HAP-1 (cell line): ENCODE measurements at places on chromosomes 4 and X.

DNA sequence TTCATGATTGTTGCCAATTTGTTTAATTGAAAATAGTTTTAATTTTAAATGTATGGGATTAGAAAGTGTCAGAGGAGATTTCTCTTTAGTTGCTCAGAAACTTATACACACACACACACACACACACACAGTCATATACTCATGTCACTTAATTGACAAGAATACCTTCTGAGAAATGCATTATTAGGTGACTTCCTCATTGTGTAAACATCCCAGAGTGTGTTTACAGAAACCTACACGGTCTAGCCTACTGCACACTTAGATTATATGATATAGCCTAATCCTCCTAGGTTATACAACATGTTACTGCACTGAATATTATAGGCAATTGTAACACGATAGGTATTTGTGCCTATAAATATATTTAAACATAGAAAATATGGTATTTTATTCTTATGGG is 1327.4 kb downstream of the FSTL5 start:
- no peak for DNase-seq

- no peak for DNase-seq
These were observed 17.0 kb upstream of the STX18 start for GRCh38 chr4:4558881-4559280.

- DNase-seq, result no peak
These were observed 5.1 kb downstream of the MED28 start for GRCh38 chr4:17619416-17620105.

DNA sequence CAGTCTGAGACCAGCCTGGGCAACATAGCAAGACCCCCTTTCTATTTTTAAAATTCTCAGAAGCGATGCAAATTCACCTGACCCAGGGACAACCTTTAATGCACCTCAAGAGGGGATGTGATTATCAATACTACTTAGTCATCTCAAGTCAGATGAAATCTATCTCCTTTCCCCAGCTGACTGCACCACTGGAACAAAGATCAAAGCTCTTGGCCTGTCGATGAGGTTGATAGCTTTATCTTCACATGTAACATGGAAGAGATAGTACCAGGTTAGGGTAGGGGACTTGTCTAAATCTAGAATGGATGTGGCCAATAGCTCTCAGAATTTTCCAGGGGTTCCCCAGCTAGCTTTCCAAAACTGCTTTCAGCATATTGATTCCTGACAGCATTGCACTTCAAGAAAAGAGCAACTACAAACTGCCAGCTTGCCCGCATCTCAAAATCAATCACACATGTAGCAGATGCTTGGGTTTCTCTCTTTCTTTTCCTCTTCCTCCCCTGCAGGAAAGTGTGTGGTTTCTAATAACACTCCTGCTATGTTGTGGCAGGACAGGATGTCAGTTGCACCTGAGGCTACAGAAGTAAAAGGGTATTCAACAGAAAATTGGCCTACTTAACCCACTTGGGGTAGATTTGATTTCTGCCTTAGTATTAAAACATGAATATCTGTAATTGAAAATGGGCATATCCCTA is 12.2 kb upstream of the TMEM164 start:
- no peak for DNase-seq

DNA sequence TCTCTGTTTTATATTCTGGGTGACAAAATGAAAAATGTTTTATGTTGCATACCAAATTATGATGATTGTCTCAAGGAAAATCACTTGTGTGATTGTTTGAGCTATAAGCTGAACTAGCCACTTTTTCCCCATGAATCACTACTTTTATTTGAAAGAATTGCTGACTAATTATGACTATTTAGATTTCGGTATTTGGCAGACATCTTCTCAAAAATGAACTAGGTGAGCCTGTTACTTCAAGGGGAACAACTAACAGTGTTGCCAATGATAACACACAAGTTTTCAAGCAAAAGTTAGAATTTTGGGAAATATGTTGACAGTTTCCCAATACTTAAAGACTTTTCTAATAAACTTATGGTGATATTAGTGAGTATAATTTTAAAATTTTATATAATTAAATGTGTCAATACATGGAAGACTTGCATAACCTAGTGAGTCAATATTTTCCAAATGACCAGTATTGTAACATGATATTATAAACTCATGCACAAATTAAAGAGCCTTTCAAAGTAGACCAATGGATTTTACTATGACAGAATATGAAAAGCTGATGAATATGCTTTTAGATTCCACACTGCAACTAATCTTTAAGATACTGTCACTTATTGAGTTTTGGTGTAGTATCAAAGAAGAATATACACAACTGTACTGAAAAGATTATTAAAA is 187.7 kb upstream of the GATB start:
- no peak for DNase-seq

- no peak for DNase-seq
These were observed 157.1 kb upstream of the PGRMC2 start for GRCh38 chr4:128444544-128445302.

GRCh38 chr4:178026999-178027398 is 584.8 kb upstream of the AGA start:
- no peak for DNase-seq

GRCh38 chr4:101332424-101332823 is 14.9 kb downstream of the PPP3CA start:
- no peak for DNase-seq

DNA sequence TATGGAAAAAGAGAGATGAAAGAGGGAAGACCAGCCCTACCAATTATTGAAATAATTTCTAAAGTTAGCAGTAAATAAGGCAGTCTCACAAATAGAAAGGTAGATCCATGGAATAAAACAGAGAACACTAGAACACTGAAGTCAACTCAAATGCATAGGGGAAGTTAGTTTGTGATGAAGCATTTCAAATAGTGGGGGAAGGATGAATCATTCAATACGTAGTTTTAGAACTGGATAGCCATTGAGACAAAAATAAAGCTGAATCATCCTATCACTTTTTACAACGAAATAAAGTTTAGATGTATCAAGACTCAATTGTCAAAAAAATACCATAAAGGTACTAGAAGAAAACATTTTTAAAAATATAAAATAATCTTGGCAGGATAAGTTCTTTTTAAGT is 143.2 kb upstream of the DGKK start:
- DNase-seq, result no peak

DNA sequence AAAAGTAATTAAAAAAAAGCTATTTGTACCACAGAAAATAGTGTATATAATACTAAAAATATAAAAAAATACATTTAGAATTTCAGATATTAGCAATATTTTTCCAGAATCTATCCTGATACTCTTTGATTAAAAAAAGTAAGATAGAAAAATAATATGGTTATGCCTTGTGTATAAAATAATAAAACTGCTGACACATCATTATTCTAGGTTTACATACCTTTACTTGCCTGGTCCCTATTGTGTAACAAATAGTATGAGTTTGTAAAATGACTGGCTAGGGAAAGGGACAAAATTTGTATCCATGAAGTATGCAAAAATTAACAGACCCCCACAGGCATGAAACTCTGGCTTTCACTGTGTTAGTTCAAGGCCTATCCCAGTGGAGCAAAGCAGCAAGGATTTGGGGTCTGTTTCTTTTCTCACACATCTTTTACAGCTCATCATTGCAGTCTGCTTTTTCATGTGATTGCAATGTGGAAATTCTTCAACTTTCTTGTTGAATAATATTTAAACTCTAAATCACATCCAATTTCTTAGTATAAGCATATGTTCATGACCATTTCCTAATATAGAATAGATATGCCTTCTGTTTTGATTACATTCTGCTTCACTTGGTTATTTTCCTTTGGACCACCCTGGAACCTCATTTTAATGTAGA is 136.7 kb upstream of the PCDH18 start:
- no peak for DNase-seq

DNA sequence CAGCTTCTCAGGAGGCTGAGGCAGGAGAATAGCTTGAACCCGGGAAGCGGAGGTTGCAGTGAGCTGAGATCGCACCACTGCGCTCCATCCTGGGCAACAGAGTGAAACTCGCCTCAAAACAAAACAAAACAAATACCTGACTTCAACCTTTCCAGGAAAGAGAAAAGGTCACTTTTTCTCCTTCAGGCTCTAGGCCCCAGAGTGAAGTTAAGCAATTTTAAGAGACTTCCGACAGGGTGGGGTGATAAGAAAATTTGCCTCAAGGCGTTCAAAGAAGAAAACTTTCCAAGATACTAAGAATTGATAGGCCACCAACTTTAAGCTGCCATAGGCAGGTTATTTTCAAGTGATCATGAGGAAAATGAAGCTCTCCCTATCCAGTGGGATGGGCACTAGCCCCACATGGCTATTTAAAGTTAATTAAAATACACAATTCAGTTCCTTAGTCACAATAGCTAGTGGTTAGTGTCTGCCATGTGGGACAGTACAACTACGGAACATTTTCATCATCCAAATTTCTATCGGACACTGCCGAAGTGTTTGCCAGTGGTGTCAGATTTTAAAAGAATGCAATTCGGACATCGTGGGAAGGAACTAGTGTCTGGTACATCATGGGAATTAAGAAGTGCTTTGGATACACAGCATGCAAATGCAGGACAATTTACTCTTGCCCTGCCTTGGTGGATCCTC is 33.0 kb downstream of the SMS start:
- DNase-seq, result no peak

GRCh38 chrX:45435481-45435880 is 234.8 kb upstream of the DIPK2B start:
- no peak for DNase-seq

GRCh38 chr4:183337349-183337748 is 15.1 kb upstream of the CLDN24 start:
- DNase-seq, result no peak

DNA sequence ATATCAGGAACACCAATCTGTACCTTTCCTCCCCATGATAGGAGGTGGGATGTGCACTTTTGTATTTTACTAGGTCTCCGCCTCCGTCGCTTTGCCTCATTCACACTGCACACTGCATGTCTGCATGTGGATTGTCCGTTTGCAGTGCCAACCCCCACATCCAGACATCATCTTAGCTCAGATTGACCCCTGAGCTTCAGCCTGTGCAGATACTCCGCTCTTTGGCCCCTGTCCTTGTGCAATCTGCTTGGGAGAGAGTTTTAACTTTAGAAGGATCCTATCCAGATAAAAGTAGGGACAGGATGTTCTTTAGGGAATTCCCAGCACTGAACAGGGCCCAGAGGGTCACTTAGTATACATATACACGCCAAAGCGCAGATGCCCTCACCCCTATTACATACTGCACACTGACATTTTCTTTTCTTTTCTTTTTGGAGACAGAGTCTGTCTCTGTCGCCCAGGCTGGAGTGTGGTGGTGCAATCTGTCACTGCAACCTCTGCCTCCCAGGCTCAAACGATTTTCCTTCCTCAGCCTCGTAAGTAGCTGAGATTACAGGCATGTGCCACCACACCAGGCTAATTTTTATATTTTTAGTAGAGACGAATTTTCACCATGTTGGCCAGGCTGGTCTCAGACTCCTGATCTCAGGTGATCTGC is 43.3 kb upstream of the FBXW7 start:
- no peak for DNase-seq

GRCh38 chr4:155094201-155094820 is 114.1 kb upstream of the NPY2R start:
- no peak for DNase-seq

DNA sequence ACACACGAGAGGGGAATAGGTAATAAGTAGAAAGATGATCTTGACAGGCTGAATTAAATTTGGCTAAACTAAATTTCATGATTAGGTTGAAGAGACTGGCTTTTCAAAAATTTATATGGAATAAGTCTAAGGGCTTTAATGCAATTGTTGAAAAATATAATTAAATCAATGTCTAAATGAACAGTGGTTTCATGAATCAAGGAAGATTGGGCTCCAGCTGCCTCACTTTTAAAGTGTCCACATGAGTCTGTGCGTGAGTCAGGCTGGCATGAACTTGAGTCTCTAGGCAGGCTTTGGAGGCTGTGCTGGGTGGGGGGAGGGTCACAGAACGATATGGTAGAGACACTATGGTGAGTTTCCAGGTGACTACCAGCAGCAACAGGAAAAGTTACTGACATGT is 111.9 kb downstream of the SORBS2 start:
- DNase-seq, result no peak

DNA sequence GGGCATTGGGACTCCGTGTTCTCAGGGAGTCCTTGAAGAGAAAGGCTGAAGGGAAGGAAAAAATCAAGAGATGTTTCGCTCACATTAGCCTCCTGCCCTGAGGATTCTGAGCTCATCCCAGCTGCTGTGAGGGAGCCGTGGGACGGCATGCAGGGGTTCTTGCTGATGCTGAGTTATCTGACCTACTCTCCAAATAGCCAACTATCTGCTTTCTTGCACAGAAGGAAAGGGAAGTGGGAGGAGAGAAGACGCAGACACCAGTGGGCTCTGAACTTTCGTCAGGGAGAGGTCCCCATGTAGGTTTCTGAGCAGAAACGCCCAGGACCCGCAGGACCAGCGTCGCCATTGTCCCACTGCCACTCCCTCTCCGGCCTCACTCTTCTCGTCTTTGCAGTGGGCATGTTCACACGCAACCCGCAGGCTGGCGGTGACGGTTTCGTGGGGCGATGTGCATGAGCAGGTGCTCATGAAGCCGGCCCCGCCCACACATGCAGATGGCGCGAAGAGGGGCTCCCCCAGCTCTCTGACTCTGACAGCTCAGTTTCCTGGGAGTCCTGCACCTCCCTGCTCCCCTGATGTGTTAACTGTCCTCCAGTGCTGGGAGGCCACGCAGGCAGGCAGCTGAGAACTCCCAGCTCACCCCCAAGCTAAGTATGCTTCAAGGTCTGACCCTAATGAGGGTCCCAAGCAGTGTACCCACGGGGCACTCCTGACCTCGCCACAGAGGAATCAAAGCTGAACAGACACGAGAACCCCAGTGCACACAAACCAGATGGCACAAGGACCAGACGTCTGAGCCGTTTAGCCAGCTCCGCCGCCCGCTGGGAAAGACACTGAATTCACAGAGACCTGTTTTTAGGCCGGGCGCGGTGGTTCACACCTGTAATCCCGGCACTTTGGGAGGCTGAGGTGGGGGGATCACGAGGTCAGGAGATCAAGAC is 13.6 kb upstream of the ABLIM2 start:
- no peak for DNase-seq

GRCh38 chr4:102732678-102733077 is 28.1 kb downstream of the MANBA start:
- DNase-seq, result no peak

DNA sequence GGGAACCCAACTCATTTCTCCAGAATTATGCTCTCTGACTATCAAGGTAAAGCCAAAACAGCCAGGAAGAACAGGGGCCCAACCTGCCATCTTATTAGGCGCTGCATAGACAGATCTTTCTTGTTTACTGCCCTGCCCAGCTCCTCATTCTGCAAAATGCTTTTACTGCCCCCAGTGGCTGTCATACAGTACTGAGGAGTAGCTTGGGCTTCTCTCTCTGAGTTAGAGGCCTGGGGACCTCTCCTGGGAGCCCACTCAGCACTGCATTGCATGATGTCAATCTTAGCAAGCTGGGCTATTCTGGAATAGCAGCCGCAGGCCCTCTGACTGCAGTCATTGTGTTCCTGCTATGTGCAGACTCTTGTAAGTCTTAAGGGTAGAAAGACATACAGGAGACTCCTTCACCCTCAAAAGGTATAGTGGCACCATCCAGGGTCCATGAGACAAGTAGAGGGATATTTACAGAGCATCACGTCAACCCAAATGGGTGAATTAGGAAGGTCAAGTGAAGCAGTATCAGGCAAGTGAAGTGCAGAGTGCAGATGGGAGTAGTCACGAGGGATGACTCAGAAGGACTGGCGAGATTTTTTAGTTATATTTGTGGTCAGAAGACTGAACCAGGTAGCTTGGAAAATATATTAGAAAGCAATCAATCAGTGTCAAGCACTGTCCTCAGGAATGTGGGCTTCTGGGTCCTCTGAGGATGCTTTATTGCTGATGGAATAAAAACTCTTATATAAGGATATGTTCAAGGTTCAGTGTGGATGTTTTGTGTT is 294.1 kb upstream of the SFRP2 start:
- no peak for DNase-seq

GRCh38 chr4:2226261-2226660 is 15.7 kb downstream of the HAUS3 start:
- DNase-seq, result no peak
